ENCODE measurements at places on chromosomes 16 and 17.

GRCh38 chr17:5861854-5862253, 208.3 kb upstream of the WSCD1 start:
- no peak for DNase-seq

GRCh38 chr17:46135126-46135812, 58.0 kb downstream of the KANSL1 start:
- no peak for DNase-seq

DNA sequence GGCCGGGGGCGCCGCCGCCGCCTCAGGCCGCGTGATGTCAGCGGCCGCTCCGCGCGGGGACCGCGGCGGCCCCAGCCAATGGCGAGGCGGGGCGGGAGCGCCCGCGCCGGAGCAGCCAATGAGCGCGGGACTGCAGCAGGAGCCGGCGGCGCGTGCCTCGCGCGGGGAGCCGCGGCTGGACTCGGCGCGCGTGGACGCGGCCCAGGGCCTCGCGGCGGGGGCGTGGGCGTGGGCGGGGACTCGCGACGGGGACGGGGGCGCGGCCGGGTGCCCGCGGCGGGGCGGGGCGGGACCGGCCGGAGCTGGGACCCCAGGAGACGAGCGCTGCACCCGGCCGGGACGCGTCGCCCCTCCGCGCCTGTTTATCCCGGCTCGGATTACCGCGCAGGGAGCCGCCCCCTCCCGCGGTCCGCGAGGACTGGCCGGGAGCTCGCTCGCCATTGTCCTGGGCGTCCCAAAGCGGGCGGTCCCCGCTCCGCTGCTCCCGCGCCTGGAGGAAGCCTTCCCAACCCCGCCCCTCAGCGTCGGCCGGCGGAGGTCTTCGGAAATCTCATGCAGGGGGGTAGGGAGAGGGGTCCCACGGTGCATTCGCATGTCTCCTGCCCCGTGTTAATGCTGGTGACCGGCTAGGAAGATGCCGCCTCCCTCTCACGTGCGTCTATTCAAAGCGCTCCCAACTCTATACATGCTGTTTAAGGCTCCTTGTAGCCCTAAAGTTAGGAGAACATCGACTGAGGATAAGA, at the start of gene RNF157:
RNF157 (minus strand) TSS at position 33 of the 743 bp plus-strand sequence. CDS start 253 bp downstream, outside the sequence.
- no peak for DNase-seq

DNA sequence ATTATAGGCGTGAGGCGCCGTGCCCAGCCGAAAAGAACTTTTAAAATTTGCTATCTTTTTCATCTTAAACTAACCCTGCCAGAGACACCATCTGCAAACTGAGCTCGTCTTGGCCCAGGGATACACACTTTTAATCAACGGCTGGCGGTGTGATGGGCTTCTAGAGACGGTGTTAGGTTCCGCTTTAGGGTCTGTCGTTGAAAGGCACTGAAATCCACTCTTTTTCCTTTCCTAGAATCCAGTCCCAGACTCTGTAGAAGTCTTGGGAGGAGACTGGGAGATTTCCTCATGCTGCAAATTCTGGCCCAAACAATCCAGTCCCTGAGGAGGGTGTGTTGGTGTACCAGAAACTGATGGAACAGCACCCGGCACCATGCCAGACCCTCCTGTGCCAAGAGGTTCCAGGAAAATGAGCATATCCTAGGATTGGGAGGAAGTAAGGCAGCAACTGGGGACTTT, 52.0 kb upstream of the TEX2 start:
- no peak for DNase-seq

- no peak for DNase-seq
Measured at GRCh38 chr17:7296189-7296861, 1.9 kb upstream of the YBX2 start.

DNA sequence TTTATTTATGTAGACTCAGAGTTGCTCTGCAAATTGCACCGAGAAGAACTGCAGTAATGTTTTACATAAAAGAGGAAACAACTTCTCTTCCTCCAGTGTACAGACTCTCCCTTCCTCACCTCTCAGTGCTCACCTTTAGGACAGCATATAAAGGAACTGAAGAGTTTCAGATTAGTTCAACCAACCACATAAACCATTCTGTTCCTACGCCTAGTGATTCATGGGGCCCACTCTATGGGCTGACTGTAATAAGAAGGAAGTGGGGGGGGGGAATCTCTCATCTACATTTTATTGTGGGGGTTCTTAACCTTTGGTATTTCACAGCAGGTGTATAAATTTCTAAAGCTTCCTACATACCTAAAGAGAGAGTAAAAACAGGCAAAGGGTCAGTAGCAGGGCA, 18.3 kb downstream of the ZSWIM7 start:
- DNase-seq, result no peak

DNA sequence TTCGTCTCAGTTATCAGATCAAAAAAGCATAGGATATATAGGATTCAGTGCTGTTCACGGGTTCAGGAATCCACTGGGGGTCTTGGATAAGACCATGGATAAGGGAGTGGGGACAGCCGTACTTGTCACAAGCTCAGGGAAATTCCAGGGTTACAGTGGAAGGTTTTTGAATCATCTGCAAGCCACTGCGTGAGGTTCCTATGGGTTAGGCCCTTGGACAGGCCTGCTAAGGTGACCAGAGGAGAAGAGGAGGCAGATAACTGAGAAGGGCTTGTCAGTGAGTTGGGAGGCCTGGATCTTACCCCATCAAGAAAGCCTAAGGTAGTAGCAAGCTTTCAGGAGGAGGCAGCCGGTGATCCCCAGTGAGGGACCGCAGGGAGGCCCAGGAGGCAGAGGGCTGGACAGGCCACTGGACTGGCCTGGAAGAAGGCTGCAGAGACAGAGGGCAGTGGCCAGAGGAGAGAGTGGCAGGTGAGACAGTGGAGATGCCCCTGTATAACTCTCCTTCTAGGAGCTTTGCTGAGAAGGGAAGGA, 27.3 kb downstream of the NGFR start:
- no peak for DNase-seq

- DNase-seq, result no peak
Measured at GRCh38 chr17:7471729-7472128, 7.7 kb downstream of the ZBTB4 start.

DNA sequence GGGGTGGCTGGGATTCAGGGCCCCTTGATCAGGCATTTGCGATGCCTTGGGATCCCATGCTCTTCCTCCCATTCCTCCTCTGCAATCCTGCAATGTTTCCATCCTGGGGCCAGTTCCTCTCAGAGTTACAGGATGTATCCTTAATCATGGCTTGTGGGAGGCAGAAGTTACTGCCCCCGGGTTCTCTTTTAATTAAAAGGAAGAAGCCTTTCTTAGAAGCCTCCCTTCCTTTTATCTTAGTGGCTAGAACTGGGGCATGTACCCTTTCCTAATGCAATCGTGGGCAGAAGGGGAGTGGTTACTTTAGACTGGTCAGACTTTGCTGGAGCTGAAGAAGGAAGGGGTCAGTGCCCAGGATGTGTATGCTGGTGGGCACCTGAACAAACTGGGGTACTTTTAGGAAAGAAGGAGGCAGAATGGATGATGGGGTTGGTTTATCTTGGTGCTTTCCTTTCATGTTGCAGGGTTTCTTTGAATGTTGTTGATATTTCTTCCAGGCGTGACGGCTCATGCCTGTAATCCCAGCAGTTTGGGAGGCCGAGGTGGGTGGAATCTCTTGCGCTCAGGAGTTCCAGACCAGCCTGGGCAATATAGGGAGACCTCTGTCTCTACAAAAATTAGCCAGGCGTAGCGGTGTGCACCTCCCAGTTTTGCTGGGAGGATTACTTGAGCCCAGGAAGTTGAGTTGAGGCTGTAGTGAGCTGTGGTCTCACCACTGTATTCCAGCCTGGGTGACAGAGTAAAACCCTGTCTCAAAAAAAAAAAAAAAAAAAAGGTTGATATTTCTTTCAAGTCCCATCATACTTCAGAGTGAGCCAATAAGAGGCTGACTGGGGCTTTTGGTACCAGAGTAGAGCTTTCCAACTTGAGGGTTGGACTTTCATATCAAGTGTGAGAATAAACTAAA, 13.2 kb upstream of the SPN start:
- DNase-seq, result no peak

- DNase-seq, result no peak
Measured at GRCh38 chr16:3143598-3144320, 8.9 kb downstream of the ZNF213 start.

Data from NCI-H1436 treated with DMSO at 0.1 percent for 48 hours (cell line).